ENCODE measurements at places on chromosomes 1 and 21.

- no peak for DNase-seq
These were observed 27.4 kb downstream of the RRP15 start for GRCh38 chr1:218312509-218312908.

DNA sequence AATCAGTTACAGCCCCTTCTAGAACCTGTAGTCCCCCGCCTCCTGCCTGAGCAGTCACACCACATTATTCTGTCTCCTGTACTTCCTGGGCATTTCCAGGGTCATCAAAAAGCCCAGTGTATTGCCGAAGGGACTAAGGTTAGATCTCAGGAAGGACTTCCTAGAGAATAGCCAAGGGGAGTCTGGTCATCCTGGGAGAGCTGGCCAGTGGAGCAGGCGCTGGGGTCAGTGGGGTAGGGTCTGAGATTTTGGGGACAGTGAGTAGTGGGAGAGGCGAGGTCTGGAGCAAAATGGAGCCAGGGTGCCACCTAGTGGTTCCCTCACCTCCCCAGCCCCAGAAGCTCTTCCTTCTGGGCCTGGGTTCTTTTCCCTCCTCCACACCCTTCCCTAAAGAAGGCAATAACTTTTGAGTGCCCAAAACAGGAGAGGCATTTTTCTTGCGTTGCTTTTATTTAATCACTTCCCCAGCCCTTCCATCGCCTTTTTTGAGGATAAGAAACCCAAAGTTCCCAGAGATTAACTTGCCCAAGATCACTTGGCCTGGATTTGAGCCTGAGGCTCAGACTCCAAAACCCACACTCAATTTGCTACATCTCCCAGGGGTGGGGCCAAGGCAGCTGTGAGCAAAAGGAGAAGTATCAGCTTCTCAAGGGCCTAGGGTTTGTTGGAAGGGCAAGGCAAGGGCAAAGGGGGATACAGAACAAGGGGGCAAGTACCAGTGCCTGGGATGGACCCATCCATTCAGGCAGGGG lies 7.3 kb upstream of the PMVK start:
- DNase-seq = no peak

GRCh38 chr1:30706528-30706927 lies 16.9 kb downstream of the MATN1 start:
- DNase-seq = no peak

- no peak for DNase-seq
These were observed 231.1 kb upstream of the RUNX1 start for GRCh38 chr21:35280231-35280630.

DNA sequence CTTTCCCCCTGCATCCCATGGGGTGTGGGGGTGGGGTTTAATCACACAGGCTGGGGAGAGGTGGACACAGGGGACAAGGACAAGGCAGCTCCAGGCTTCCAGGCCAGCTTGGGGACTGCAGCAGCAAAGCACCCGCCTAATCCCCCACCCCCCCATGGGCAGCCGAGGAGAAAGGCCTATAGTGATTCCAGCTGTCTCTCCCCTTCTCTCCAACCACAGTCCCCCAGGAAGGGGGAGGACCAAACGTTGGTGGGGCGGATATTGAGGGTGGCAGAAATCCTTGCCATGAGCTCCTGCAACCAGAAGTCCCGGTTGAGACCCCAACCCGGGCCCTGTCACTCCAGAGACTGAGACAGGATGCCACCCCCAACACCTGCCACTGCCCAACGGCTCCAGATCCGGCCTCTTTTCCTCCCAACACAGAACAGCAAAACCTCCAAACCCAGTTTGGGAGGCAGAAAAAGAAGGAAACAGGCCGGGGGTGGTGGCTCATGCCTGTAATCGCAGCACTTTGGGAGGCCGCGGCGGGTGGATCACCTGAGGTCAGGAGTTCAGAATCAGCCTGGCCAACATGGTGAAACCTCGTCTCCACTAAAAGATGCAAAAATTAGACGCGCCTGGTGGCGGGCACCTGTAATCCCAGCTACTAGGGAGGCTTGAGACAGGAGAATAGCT lies 1.7 kb downstream of the EPHA2 start:
- DNase-seq = no peak

DNA sequence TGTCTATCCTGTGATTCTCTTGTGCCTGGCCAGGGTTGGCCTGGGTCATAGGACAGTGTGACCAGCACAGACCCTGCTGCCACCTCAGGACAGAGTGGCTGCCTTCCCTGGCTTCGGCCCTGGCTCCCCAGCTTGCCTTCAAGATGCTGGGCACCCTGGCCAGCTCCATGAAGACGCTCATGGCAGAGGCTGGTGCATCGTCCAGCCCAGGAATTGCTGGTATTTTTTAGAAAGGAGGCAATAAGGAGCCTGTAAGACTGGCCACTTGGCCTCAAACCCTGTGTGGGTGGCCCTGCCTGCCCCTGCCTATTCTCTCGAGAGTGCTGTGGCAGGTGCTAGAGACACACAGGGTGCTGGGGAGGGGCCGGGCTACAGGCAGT lies 70.4 kb upstream of the ACTRT2 start:
- no peak for DNase-seq

DNA sequence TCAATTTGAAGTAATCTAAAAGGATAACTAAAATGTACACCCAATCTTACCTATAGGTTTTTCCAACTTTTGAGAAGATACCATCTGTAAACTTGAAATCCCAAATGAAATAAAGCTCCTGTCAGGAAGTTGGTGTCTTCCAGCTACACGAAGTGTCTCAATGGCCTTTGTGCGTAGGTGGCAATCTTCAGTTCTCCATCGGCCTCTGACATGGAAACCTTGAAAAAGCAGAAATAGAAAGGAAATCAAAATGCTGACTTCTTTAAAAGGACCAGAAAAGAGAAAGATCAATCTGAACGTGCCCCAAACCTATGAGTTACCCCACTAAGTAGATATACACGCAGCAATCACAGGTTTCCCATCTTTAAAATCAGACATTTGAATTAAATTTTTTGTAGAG lies 10.0 kb downstream of the MKNK1 start:
- DNase-seq = no peak

- no peak for DNase-seq
These were observed 5.4 kb downstream of the TRIM62 start for GRCh38 chr1:33176362-33176850.

GRCh38 chr1:194024659-194025058 lies 838.2 kb upstream of the B3GALT2 start:
- DNase-seq = no peak

- DNase-seq = no peak
These were observed 73.2 kb upstream of the KIAA1614 start for GRCh38 chr1:180839547-180839946.

GRCh38 chr1:205961405-205961804 lies 18.1 kb upstream of the SLC26A9 start:
- no peak for DNase-seq

DNA sequence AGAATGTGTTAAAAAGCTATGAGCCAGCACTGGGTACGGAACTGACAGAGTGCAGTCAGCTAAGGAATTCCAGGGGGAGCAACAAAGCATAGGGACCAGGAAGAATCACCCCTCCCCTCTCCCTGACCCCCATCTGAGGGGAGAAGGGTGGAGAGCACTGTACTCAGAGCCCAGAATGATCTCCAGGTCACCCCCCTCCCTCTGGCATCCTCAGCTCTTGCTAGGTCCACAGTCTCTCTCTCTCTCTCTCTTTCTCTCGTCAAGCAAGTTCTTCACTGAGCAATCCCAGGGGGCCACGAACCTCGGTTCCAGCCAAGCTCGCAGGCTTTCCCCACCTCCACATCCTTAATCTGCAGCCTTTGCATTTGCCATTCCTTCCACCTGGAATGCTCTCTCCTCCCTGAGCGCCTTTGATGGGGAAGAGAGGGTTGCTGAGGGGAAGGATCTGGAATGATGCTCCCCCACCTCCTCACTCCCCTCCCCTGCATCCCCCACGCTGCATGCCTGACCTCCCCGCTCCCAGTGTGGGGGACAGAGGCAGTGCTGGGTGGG lies 6.7 kb upstream of the WASF2 start:
- peak; percentile 76 for DNase-seq

DNA sequence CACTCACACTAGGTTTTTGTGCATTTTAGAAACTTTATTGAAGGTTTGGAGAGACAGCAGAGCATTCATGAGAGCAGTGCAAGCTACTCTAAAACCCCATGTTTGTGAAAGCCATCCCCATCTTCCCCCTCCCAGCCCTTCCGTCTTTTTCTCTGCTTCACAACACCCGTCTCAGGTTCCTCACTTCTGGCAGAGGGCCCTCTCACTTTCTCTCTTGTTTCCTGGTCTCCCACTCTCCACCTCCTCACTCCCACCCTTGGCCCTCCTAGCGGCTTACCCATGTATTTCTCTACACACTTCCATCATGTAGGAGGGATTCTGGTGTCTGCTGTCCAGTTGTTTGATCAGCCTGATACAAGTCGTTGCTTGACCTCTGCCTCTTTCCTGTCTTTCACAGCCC lies 92.7 kb downstream of the LRRC8C start:
- no peak for DNase-seq

- DNase-seq = no peak
These were observed 28.4 kb downstream of the METTL13 start for GRCh38 chr1:171809834-171810233.

- no peak for DNase-seq
These were observed 83.4 kb upstream of the ADGRL4 start for GRCh38 chr1:79089946-79090345.

GRCh38 chr1:43648221-43648847 lies 1.6 kb upstream of the KDM4A start:
- DNase-seq = no peak

DNA sequence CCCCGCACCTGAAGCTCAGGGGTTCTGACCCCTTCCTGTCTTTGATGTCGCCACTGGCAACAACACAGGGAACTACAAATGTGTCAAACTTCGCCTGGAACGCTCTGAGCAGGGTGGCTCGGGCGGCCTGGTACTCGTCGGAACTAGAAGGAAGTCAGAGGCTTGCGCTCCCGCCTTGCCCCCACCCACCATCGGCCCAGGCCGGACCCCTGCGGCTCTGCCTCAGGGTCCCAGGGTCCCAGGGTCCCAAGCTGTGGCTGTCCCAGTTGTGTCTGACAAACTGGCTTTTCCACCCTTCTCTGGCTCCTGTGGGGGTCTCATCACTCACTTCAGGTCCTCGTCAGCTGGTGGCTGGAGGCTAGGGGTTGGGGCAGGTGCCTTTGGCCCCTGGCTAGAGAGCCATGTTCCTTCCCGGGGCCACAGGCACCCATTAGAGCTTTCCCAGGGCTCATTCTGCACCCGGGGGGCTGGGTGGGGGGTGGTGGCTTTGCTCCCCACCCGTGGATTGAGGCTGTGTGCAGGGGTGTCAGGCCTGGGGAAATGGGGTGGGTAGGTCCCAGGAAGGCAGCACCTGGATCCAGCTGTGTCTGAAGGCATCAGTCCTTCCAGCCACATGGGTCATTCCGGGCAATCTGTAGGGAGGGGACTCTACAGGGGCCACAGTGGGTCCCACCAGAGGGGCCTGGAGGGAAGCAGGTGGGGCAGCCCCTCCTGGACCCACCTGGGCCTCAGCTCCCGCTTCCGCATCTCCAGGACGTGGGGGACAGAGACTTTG lies 8.0 kb upstream of the TMEM52 start:
- no peak for DNase-seq

DNA sequence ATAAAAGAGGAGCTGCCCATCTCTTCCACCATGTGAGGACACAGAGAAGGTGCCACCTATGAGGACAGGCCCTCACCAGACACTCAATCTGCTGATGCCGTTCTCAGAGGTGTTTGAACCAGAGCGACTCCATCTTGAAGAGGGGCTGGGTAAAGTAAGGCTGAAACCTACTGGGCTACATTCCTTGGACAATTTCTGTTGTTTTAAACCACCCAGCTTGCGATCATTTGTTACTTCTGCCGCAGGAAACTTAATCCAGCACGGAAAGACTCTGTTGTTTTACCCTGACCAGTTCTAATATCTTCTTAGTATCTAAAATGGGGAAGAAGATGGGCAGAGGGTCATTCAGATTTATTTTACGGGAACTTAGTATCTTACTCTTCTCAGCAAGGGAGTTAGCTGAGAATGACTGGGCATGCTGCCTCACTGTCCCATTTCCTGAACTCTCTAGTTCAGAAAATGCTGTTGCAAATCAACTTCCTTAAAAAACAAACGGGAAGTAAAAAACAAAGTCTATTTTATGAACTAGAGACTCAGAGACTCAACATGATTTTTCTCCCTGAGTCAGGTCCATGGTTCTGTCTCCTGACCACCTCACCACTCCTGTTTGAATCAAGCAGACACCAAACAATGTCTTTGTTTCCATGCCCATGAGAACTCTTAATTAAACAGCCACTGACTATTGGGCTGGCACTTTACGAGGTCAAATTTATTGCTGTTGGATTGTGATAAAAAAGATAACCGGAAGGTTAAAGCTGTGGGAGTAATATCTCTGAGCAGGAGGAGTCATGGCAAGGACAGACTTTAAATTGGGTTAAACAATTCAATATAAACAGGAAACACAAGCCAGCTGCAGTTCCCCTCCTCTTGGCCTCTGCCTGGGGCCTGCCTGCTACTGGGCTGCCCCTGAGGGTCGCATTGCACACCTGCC lies 23.8 kb upstream of the IFNAR1 start:
- DNase-seq = no peak

DNA sequence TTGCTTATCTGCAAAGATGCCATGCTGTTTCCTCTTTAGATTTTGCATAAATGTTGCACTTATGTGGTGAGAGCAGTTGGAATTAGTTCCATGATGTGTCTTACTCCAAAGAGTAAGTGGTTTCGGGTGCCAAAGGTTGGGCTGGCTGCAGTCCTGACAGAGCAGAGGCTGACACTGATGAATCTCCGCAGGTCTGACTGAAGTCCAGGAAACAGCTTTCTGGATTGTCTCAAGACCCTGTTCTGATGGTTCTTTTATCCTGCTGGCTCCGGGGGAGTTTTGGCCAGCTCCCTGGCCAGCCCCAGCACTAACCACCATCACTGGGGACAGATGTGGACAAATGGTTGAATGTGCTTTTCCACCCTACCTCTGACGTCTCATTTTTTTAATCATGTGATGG lies 207.2 kb upstream of the KIAA0040 start:
- DNase-seq = no peak

GRCh38 chr1:56578963-56579875 lies at the start of gene PLPP3:
PLPP3 (minus strand) TSS chr1:56579563; CDS start chr1:56579016, 547 bp downstream.
- peak; percentile 80 for DNase-seq

DNA sequence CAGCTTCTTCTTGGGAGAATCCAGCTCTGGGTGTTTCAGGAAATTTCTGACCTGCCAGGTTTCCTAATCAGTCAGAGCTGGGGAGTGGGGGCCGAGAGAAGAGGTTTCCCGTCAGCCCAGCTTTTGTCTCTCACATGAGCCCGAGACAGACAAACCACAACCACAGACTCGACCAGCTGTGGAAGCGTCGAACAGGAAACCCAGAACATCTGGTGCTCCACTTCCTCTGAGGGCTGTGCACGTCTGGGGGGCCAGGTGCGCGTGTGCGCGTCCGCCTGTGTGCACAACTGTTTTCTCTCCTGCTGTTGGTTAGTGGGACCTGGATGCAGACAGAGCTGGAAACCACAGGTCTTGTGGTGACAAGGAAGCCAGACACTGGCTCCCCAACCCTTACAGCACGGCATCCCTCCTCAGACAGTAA lies 113.0 kb upstream of the SLC25A33 start:
- no peak for DNase-seq

- DNase-seq = no peak
These were observed 13.4 kb downstream of the TNFRSF8 start for GRCh38 chr1:12076425-12077005.

DNA sequence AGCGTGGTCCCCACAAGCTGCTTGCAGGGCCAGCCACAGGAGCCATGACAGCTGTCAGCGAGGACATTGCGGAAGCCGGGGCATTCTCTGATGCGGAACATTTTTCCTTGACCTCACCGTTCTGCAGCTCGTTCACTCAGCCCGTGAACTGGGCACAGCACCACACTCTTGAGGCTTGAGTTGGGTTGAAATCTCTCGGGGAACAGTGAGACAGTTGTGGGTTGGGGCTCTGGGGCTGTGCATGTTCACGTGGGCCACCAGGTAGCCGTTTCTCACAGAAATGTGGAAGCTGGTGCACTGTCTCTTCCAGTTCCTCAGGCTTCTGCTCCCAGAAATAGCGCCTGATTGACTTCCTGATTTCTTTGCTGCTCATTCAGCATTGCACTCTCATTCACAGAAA lies 69.8 kb downstream of the SPSB1 start:
- no peak for DNase-seq
